ENCODE measurements at places on chromosomes 7 and 10. TPM values are rescaled to one million over a fixed set of nuclear protein-coding genes. Genes with fewer than 3 reads are reported as not detected.

GRCh38 chr7:116715077-116715476, 43.1 kb downstream of the MET start:
- DNase-seq = no peak

DNA sequence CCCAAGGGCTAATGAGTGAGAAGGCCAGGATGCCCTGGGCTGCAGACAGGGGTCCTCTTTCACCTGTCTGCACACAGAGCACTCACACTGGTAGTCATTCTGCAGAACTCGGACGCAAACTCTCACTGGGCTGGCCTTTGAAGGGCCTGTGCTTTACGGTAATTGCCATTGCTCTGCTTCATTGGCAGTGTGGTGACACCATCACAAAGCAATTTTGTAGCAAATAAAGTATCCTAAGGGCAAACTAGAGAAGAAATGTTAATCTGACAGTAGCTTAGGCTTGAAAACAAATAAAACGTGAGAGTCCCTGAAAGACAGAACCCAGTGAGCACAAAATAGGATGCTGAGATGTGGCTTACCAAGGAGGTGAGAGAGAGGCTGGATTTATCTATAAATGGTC, 30.6 kb upstream of the FIGNL1 start:
- no peak for DNase-seq

DNA sequence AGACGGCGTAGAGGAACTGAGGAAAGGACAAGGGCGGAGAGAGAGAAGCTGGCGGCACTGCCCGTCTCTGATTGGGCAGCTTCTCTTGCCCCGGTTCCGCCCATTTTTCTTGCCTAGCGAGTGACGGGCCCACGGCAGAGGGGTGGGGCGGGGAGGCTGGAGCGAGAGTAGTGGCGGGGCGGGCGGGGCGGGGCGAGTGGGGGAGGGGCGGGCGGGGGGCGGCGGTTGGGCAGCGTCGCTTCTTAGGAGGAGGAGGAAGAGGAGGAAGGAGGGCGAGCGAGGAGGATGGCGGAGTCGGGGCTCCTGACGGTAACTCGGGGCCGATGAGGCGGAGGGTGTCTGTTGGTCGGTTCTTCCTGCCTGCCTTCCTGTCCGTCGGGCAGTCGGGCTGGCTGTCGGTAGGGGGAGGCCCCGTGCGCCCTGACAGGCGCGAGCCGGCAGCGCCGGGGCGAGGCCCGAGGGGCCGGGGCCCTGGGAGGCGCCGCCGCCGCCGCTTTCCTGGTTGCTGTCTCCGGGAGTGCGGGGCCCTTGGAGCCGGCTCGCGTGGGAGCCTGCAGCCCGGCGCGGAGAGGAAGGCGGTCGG, at the start of gene SHOC2:
TSS of gene SHOC2 (plus strand) at position 256 of the 583 bp plus-strand sequence. CDS start 44,755 bp downstream, outside the sequence.
- no peak for DNase-seq

DNA sequence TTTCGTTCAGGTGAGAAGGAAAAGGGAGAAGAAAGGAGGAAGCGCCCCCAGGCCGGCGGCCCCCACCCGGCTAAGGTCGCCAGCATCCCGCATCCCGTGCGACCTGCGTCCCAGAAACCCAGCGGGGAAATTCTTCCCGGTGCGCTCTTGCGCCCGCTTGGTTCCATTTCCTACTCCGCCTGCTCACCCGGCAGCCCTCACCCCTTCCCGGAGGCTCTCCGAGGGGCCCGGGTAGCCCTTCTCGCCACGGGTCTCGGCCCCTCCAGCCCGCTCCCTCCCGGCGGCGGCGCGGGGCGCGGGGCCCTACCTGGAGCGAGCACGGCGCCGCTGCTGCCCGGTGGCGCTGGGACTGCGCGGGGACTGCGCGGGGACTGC, at the start of gene PRKCQ:
TSS of gene PRKCQ (minus strand) at position 373 of the 375 bp plus-strand sequence. CDS start 65,141 bp downstream, outside the sequence.
- no peak for DNase-seq

GRCh38 chr10:95319239-95319638, 28.4 kb upstream of the PDLIM1 start:
- DNase-seq = no peak

- no peak for DNase-seq
Measured at GRCh38 chr7:91212582-91212981, 51.7 kb upstream of the FZD1 start.

Gene STEAP1B
- not detected for total RNA-seq

Gene ASB15
- not detected for total RNA-seq

Gene ACHE
- total RNA-seq = not detected

Gene NPFFR1
- not detected for total RNA-seq

All from stomach (tissue), 19 donors.